Hypothalamus (tissue), 51 donors: ENCODE measurements at places on chromosomes 11 and 22.

GRCh38 chr11:68583041-68583446, 101.3 kb upstream of the GAL start:
- no peak for DNase-seq

- DNase-seq: peak; percentile 18
Observed at GRCh38 chr22:42180349-42180842, 49.8 kb upstream of the CYP2D6 start.

DNA sequence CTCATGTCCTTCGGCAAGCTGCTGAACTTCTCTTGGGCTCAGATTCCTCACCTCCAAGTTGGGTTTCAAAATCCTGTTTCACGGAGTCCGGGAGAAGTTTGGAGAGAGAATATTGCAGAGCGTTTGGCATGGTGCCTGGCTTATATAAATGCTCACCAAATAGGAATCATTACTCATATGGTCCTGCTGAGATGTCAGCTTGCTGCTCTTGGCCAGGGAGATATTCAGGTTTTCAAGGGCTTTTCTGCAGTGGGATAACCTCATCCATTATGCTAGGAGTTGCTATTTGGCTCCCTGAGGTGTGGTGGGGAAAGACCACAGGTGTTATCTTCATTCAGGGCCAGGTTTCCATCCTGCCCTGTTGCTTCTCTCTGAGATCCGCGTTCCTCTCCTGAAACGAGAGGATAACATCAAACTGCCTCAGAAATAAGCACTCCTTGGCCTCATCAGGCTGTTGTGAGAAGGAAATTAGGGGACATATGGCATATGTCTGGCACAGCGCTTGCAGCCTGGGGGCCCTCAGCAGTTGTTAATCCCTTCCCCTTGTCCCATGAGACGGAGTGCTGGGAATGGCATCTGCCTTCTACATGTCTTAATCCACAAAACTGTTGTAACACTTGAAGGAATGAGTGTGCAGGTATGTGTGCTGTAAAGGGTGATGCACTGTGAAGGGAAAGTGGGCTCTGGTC, 29.9 kb upstream of the ACER3 start:
- no peak for DNase-seq

GRCh38 chr11:69969890-69970784, 108.0 kb upstream of the ANO1 start:
- no peak for DNase-seq

DNA sequence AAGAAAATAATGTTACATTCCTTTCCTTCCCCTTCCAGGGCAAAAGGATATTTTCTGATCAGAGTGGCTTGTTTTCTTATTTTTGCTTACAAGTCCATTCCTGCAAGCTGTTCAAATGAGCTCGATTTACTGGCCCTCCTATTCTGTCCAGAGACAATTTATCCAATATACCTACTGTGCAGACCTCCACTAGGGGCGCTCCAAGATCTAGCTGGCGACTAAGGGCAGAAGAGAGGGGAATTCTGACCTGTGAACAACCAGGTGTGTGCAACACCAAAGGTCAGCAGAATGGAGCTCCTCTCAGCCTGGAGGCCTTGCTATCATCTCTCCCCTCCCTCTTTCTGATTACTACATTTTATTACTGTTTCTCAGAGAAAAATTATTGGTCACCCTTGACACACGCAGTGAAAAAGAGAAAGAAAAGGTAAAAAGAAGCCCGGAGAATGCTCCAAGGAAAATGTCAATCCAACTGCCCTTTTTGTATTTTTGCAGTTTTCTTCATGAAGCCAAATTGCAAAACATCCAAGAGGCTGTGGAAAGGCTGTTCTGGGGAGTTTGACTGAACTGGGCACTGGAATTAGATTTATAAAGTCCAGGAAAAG, 3.2 kb downstream of the SEZ6L start:
- peak; percentile 4 for DNase-seq

GRCh38 chr22:43388420-43388851, 23.4 kb upstream of the MPPED1 start:
- DNase-seq: peak; percentile 24

- DNase-seq: no peak
Observed at GRCh38 chr22:34416022-34416860, 496.0 kb upstream of the LARGE1 start.

DNA sequence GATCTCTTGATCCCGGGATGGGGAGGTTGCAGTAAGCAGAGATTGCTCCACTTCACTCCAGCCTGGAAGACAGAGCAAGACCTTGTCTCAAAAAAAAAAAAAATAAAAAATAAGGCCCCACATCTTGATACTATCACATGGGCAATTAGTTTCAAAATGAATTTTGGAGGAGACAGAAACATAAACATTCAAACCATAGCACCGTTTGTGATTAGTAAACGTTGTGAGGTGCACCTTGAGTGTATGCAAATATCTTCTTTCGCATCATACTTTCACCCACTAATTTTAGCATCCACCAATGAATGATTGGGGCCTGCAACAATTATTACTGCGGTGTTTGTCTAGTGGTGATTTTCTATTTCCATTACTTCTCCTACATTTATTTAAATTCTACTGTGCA, 11.0 kb upstream of the SPDYC start:
- no peak for DNase-seq

- DNase-seq: no peak
Observed at GRCh38 chr22:41023299-41023623, 69.1 kb upstream of the EP300 start.

DNA sequence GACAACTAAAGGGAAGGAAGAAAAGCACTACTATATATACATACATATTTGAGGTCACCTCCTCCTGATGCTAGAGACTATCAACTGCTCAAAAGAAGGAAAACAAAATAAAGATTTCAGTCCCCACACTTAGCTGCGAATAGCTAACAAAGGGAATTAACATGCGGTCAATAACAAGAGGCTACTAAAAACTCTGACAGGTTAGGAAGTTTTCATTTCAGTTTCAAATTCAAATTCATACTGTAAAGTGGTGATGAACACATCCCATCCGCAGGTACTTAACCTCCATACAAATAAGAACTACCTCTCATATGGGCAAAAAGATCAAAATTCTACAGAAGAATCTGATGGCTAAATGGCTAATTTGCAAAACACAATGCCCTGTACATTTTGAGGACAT, 2.6 kb downstream of the NAP1L4 start:
- no peak for DNase-seq

DNA sequence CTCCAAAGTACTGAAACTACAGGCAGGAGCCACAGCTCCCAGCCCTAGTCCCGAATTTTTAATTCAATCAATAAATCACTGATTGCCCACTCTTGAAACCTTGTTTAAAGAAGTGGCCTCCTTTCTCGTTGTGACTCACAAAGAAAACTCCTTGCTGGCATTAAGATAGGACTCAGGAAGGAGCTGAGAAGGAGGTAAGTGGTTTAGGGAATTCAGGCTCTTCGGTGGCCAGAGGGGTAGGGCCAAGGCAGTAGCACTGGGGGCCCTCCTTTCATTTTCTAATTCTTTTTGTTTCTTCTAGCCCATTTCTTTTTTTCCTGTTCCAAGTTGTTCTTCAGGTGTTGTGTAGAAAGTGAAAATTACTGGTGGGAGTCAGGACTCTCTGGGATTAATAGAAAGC, 86.2 kb upstream of the OR9Q1 start:
- no peak for DNase-seq

DNA sequence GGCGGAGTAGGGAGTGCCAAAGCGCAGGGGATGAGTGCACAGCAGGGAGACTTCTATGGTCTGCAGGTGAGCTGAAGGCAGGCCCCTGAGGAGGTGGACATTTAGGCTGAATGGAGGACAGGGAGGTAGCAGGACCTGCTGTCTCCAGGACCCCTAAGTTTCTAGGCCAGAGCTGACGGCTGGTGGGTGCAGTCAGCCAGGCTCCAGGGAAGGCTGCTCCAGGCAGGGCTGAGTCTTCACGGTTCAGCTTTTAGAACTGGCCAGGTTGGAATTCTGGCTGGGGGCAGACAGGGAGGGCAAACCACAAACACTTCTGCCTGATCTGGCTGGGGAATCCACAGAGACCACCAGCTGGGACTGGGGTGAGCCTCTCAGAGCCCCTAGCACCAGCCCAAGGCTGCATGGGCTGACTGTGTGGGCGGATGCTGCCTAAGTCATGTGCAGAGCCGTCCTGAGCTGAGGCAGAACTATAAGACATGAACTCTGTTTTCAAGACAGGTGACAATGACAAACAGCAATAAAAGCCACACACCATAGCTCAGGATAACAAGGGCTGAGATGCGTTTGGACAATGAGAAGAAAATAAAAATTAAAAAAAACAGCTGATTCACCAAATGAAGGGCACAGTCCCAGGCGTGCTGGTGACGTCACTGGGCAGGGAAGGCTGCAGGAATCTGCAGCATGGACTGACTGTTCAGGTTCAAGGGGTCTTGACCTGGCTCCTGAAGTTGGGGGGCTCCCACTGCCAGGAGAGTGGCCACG, 10.4 kb upstream of the MALAT1 start:
- peak; percentile 36 for DNase-seq

- DNase-seq: no peak
Observed at GRCh38 chr22:33737662-33738061, 182.6 kb downstream of the LARGE1 start.

DNA sequence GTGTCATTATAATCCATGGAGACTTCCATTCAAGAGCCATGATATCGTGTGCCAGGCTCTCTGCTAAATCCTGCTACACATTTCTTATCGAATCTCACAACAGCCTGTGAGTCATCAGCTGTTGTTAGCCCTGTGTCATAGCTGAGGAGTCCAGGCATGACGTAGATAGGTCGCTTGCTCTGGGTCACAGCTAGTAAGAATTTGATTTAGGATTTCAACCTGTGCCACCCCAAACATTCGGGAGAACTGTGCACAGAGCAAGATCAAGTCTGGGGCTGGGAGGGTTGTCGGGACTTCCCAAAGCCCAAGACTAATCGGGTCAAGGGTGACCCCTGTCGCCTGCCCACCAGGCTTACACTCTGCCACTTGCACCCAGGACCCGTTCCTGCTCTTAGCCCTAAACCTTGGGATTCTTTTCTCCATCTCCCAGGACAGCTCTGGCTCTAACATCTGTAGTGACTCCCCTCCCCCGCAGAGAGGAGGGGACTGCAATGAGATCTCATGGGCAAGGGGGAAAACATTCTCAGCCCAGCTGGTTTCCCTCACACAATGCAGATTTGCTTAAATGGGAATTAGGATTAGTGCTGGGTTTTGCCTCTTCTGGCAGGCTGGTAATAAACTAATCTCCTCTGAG, 34.3 kb downstream of the TSPAN18 start:
- no peak for DNase-seq

DNA sequence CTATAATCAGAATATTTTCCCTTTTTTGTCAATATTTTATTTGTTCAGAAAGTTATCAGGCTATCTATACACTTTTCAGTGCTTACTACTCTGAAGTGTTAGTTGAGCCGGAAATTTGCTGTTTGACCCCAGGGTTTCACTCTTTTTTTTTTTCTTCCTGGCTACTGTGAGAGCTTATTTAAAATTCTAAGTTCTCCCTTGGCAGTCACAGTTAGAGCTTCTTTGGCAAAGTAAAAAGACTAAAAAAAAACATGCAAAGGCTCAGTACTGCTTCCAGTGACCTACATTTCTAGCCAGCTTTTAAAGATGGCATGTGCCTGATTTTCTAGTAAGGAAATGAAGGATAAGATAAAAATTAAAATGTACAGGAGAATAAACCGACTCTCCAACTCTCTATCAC, 48.4 kb downstream of the ELP4 start:
- DNase-seq: no peak

DNA sequence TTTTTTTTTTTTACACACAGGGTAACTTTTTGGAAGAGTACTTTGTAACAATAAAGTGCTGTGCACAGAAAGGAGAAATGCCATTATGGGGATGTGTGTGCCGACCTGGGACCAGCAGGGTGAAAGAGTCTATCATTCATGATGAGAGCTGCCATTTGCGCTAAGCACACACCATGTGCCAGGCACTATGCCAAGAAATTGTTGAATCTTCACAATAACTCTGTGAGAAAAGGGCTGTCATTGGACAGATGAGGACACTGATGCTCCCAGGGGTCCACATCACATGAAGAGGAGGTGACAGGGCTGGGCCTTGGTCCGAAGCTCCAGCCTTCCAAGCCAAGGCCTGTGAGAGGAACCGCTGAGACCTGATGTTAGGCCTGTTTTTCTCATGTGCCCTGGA, 5.6 kb downstream of the DUSP18 start:
- DNase-seq: no peak

GRCh38 chr11:20127671-20128527, 32.4 kb downstream of the DBX1 start:
- DNase-seq: peak; percentile 73

DNA sequence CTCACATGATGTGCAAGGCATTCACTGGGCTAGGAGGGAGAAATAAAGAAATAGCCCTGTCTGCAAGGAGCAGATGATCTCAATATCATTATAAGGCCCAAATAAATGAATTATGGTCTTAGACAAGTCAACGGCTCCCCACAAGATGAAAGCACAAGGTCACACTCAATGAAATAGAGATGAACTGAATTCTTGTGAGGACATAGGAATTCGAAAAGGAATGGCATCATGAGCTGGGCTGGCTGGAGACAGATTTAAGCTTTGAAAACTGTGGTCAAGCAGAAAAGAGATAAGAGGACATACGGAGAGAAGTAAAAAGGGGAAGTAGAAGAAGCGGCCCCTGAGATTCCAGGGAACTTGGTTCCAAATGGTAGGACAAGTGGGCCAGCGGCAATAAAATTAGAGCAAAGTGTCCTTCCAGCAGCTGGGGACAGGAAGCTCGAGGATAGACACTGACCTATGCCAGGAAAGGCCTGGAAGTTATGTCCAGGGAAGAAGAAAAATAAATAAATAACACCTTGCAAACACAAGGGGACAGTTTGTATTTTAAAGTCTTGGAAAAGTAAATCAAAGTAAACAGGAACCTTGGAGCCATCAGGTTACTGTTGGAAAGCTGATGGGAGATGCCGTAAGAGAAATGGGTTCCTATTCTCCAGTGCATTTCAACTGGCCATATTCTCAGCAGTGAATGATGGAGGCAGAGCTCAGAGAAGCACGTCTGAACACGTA, 37.8 kb downstream of the GALNT18 start:
- DNase-seq: no peak

DNA sequence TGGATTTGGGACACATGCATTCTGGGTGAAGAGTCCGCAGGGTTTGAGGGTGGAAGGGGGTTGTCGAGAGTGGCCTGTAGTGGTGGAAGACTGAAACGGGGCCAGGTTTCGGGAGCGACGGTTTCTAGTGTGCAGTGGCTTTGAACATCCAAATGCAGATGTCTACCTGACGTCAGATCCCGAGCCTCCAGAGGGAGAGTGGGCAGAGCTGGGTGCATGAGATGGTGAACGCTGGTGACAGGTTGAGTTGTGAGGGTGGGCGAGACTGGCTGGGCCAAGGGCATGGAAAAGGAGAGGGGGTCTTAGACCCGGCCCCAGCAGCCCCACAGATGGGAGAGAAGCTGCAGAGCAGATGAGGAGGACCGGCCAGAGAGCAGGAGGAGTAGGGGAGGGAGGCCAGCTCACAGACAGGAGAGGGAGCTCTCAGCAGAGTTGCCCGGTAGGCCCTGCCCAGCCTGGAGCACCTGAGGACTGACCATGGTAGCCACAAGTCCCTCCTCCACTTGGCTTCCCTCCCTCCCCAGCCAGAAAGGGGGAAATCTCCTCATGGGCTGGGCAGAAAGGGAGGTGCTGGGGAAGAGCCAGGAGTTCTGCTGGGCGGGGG, 14.2 kb downstream of the KCNJ4 start:
- no peak for DNase-seq
